SJCRH30 (cell line): ENCODE measurements at places on chromosomes 11 and 22.

GRCh38 chr22:40112595-40112994 is 65.1 kb upstream of the TNRC6B start:
- no peak for DNase-seq

- no peak for DNase-seq
These were observed 18.6 kb upstream of the ARAP1 start for GRCh38 chr11:72770799-72771198.

DNA sequence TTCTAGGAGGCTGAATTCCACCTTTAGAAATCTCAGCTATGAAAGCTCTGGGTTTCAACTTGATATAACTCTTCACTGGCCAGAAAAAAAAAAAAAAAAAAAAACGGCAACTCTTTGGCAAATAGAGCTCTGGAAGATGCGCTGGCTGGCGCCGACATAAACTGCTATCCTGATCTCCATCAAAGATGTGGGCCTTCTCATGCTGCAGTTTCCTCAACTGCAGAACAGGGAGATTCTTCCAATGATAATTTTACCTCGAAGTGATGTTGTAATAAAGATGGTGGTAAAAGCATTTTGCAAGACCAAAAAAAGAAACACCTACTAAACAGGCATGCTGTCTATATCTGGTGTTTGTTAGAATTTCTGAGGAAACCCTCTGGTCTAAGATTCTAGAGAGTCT is 20.3 kb downstream of the FLI1 start:
- no peak for DNase-seq

GRCh38 chr11:85912414-85912813 is 57.2 kb downstream of the CCDC83 start:
- DNase-seq = no peak
